ENCODE measurements at places on chromosomes 11 and 22.

- no peak for DNase-seq
These were observed 19.2 kb upstream of the OR56A3 start for GRCh38 chr11:5922749-5923426.

DNA sequence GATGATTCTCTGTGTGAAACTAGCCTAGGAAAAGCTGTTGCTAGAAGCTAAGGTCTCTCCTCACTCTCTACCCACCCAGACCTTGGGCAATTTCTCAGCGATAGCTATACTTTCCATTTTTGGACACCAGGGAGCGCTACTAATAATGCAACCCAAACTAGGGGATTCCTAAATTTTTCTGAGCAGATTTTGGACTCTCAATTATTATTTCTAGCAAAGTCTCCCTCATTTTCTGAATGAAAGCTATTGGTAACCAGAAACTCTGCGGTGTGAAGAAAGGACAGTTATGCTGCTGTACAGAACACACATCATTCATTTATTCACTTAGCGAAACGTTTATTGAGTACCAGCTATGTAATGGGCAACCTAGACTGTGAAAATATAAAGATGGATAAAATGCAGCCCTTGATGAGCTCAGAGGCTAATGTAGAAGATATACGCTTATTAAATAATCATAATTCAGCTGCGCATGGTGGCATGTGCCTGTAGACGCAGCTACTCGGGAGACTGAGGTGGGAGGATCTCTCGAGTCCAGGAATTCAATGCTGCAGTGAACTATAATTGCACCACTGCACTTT, 6.1 kb upstream of the STIM1 start:
- peak; percentile 17 for DNase-seq

GRCh38 chr11:92596596-92597317, 372.1 kb downstream of the FAT3 start:
- no peak for DNase-seq

DNA sequence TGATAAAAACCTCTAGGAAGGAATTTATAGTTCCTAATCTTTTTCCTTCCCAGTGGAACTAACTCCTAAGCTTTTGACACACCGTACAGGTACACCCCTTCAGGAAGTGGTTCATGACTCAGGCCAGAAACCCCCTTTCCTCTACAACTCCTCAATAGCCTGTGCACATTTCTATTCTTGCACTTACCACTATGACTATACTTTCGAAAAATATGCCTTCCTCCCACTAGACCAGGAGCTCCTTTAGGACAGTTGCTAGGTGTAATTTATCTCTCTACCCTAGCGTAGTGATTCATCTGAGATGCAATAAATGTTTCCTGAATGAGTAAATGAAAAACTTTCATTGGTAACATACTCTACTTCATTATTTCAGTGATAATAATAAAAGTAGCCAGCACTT, 14.5 kb downstream of the MAP6 start:
- DNase-seq = no peak

DNA sequence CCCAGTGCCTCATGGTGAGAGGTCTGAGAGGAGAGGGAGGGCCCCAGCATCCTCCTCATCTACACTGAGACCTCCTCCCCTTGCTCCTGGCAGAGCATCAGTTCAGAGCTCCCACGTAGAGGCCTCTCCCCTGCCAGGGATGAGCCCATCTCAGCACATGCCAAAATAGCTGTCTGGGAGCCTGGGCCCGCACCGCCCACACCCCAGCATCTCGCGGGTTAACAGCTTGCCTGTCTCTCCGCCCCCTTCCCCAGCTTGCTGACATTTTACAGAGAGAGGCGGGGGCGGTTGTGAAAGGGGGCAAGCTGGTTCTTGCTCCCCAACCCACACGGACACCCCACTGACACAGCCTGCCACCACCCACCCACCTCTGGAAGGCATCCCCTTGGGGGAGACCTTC, 6.4 kb downstream of the DGKZ start:
- no peak for DNase-seq

- DNase-seq = peak; percentile 68
These were observed 7.0 kb upstream of the MALAT1 start for GRCh38 chr11:65491614-65492386.

GRCh38 chr22:27068121-27068520, 410.7 kb downstream of the MIAT start:
- no peak for DNase-seq

DNA sequence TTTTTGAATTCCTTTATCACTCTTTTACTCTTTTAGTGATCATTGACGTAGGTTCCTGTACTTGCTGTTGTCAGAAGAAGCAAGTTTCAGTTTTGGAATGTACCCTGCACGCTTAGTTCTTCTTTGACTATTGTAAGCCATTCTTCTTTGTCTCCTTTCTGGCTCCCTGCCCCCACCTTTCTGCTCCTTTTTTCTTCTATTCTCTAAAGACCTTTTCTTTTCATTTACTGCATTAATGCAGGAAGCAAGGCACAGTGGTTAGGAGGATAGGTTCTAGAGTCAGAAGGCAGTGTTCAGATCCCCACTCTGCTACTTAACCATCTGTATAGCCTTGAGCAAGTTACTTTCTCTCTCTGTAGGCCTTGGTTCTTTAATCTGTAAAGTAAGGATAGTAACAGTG, 33.7 kb upstream of the RAG2 start:
- DNase-seq = no peak

DNA sequence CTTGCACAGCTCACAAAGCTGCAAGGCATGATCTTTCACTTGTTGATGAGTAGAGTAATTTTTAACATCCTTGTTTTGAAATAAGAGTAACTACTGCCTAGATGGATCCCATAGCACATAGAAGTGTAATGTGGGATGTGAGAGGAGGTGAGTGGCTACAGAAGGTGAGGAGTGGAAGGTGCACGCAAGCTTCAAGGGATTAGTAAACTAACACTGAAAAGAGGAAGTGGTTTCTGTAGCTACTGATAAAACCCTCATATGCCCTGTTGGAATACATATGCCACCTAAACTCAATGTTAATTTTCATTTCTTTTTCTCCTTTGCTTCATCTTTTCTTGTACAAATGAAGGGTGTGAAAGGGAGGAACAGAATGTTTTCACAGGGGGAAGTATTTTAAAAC, 22.0 kb upstream of the CTSC start:
- no peak for DNase-seq
